Hematopoietic multipotent progenitor cell treated with erythropoietin and hydrocortisone succinate and interleukin-3 and kit ligand, for 6 days (in vitro differentiated cells): ENCODE measurements at places on chromosomes 3 and 15.

- DNase-seq: peak; percentile 12
These were observed 551.1 kb upstream of the BCHE start for GRCh38 chr3:166388321-166388720.

- no peak for DNase-seq
These were observed 32.1 kb upstream of the NUDT16 start for GRCh38 chr3:131349454-131349853.

DNA sequence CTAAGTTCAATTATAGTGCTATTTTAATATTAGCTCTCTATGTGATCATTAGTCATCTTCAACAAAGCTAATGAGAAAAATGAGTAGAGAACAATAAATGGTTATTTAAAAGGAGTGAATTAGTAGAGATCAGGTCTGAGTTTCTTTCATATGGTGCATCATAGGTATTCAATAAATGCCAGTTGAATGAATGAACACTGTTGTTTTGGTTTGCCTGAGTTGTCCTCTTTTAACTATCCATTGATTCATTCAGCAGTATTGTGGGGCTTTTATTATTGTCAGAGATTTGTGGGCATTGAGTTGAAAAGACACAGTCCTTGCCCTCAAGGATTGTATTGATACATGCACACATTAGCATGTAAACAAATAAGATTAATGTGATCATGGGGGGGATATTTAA is 88.2 kb downstream of the AGBL1 start:
- no peak for DNase-seq

DNA sequence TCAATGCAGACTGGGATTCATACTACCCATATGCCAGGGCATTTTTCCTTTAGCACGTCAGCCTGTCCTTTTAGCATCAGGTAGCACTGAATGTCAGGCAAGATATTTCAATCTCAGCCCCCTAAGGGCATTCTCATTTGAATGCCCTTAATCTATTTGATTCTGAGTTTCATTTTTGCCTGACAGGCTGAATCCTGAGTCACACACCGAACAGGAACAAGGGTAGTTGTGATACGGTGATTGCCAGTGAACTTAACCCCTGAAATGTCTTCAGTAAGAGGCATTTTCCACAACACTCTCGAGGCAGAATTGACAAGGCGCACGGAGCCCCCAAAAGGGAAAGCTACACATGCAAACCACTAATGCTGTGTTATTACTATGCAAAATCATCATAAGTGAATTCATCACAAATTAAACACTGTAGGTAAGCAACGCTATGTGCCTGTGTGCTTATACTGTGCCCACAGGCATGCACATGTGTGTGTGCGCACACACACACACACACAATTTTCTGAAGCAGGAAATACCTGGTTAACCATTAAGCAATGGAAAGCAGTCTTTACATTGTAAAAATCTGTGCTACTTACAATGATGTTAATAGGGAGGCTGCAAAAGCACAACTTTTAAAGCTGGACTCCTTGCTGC is 130.4 kb downstream of the ZNF385D start:
- no peak for DNase-seq

DNA sequence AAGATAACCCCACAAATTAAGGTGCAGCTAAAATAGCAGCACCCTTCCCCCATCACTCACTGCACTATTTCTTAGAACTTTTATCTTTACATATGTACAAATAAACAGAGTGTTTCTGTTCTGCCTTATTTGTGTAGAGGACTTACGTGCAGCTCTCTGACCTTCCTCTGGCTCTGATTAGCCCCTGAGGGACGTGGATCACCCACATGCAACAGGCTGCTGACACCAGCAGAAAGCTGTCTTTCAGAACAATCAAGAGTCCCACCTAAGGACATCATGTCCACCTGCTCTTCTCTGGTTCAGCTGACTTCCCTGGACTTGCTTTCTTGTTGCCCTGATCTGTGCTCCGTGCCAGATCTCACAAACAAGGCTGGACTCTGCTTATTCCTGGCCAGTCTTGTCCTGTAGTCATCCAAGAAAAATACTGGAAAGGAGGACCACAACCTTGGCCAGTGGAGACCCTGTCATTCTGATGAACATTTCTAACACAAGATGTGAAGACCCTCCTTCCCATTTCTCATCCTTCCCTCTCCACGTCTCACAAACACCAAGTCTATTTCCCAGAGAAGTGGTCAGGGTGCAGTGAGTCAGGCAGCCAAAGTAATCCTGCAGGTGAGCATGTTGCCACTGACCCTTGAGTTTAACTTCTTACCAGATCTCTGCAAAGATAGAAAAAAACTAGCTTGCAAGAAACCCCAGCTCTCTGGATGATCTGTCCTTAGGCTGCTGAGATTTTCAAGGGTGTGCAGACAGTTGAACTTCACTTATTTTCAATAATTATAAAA is 243.6 kb upstream of the ICE2 start:
- no peak for DNase-seq

DNA sequence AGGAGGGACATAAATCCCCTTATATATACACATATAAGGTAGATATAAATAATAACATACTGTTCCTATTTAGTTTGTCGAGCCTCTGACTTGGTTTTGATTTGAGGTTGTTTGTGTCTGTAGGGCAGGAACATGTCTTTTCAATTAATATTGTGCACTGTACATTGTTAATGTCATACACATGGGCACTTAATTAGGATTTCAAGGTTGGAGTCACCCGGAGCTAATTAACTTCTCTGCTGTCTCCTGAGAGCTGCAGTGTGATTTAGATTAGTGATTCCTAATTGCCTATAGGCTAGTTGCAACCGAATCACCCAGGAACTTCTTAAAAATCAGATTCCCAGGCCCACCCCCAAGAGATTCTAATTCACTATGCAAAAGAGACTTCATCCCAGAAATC is 50.4 kb upstream of the FILIP1L start:
- no peak for DNase-seq

DNA sequence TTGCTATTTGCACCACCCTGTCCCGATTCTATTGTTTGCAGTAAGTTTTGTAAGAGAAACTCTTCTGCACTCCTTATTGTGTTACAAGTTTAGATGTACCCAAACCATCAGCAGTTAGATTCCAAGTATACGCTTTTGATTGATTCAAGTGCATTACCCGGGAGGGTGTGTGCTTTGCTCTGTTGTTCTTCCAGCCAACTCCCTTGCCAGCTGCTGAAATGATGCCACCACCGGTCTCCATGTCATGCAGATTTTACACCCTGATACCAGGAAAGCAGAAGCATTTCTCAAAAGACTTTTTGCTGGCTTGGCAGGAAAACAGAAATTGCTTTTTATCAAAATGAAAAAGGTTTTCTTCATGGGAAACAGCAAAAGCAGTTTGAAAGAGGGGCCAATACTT is 1006.6 kb upstream of the CFAP20DC start:
- DNase-seq: peak; percentile 37

DNA sequence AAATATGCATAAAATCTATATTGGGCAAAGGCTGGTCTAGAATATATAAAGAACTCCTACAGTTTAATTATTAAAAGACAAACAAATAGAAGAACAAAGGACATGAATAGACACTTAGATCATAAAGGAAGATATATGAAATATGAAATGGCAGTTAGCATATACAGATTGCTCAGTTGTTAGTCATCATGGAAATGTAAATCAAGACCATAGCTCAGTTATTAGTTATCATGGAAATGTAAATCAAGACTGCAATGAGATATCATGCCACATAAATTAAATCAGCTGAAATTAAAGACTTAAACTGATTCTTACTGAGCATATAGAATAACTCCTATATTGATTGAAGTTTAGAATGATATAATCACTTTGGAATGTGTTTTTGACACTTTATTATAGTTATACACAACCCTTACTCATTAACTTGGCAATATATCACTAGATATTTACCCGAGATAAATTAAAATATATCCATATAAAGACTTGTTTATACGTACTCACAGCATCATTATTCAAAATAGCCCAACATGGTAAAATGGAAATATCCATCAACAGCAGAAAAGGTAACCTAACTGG is 45.2 kb upstream of the GOLGA8B start:
- DNase-seq: no peak

DNA sequence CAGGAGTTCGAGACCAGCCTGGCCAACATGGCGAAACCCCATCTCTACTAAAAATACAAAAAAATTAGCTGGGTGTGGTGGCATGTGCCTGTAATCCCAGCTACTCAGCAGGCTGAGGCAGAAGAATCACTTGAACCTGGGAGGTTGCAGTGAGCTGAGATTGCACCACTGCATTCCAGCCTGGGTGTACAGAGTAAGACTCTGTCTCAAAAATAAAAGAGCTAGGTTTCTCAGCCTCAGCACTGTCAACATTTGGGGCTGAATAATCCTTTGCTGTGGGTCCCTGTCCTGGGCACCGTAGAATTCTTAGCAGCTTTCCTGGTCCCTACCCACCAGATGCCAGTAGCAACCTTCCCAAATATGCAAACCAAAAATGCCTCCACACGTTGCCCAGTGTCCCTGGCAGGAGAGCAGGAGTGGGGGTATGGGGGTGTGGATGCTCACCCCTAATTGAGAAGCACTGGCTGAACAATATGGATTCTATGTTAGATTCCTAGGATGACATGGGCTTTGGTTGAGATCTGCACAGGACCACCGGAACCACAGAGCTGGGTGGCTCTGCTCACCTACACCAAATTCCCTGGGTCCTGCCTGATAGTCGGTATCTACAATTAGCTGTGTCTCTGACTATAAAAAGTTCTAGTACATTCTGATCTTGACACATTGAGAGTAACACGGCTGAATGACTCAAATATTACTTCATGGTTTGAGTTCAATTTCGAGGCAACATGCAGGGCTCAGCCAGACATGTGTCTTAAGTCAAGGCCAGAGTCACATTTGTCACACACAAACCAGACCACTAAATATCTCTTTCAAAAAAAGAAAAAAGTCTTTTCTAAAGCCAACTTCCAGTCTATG is 577.0 kb upstream of the MDFIC2 start:
- DNase-seq: no peak

DNA sequence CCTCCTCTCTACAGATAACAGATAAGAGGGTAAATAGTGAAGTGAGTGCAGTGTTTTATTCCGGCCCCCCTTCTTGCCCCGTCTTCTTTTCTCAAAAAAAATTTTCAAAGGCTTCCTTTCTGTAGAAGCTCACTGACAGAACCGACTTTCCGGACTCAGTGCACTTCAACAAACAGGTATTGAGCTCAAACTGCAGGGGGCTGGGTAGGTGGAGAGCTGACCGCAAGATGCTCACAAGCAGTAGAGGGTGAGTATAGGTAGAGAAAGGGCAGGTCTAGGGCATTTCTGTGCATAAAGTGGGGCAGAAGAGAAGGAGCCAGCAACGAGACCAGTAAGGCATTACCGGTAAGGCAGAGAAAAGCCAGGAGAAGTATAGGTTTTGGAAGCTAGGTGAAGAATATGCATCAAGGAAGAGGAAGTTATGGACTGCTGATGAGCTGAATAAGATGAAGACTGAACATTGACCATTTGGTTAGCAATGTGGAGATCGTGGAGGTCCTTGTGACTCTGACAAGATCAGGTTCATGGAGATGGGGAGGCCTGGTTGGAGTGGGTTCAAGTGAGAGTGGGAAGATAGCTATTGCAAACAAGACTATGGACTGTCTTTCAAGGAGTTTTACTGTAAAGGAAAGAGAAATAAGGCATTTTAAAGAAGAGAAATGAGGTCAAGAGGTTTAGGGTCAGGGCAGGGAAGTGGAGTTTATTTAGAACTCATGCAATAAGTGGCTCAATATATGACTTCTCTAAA is 97.4 kb downstream of the ST6GAL1 start:
- DNase-seq: no peak

GRCh38 chr3:152595975-152596821 is 238.7 kb upstream of the P2RY1 start:
- peak; percentile 97 for DNase-seq

DNA sequence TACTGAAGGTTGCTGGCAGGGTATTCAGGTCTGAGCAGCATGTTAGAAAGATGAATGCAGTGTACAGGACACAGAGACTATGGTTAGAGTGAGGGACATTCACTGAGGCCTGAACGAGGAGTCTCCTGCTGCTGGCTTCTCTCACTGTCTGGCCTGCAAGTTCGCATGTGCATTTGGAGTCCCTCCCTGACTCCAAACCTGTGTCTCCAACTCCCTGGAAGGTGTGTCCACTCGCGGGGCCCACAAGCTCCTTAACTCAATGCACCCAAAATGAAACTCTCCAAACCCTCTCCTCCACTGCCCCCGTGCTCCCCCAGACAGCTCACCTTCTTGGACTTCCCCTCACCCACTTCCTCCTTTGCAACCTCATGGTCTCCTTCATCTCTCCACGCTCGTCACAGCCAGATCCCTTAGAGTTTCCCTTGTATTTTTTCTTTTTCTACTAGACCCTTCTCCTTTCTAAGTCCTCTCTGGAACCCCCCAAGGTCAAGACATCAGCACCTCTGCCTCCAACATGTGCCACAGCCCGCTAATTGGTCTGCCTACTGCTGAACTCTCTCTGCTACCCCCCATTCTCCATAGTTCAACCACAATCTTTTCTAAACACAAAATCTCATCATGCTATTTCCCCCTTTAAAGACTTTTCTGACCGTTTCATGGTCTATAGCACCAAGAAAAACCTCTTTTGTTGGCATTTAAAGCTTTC is 58.3 kb downstream of the HES1 start:
- DNase-seq: no peak

DNA sequence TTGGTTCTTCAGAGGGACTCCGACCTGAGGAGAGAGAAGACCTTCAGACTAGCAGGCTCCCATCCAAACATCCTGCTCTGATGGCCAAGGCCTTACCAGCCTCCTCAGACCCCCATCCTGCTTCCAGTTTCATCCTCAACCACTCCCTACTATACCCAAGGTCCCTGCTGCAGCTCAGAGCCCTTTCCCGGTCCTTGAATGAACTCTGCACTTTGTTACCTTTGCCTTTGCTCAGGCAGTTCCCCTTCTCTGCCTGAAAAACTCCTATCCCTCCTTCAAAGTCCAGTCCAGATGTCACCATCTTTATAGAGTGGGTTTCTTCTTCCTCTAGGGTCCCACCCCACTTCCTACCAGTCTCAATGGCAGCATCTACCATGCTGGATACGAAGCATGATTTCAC is 13.1 kb downstream of the EFCAB12 start:
- no peak for DNase-seq

- DNase-seq: no peak
These were observed 53.5 kb downstream of the ANAPC13 start for GRCh38 chr3:134432236-134432635.

GRCh38 chr15:89769366-89769765 is 6.8 kb upstream of the MESP2 start:
- no peak for DNase-seq

- no peak for DNase-seq
These were observed 31.1 kb downstream of the RNF13 start for GRCh38 chr3:149844091-149844490.
